ENCODE measurements at places on chromosomes 3 and 15.

DNA sequence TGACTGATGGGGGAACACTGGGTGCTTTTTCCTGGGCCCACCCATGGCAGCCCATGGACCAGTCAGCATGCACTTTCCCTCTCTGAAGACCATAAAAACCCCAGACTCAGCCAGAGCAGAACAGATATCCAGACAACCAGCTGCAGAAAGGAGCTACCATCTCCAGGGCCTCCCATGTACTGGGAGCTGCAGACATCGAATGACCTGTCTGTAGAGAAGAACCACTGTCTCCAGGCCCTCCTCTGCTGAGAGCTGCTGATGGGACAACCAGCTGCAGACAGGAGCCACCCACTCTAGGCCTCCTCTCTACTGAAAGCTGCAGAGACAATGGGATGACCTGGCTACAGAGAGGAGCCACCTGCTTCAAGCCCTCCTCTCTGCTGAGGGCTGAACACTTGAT is 66.6 kb downstream of the PROS1 start:
- no peak for DNase-seq

GRCh38 chr15:60569596-60569995 is 90.7 kb upstream of the ICE2 start:
- no peak for DNase-seq

DNA sequence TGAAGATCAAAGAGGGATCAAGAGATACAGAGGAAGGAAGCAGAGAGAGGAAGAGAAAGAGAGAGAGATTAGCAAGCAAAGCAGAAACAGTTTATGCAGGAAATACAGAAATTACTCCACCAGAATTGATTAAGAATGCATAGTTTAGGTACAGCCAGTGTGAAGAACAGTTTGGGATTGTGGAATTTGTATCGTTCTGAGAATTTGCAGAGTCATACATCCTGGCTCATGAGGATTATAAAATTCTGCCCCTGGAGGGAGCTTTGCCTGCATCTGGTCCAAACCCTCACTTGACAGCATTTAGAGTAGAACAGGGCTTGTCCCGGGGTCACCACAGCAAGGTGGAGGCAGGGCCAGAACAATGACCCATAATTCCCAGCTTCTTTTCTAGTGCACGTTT is 44.1 kb downstream of the MASP1 start:
- no peak for DNase-seq

GRCh38 chr3:48789665-48790064 is 58.0 kb downstream of the PRKAR2A start:
- DNase-seq: no peak

- DNase-seq: no peak
These were observed 55.2 kb upstream of the CHRNA7 start for GRCh38 chr15:31974855-31975829.

- DNase-seq: no peak
These were observed 106.5 kb upstream of the ACP3 start for GRCh38 chr3:132210476-132211346.

GRCh38 chr15:38688761-38689160 is 124.1 kb upstream of the RASGRP1 start:
- peak; percentile 29 for DNase-seq

GRCh38 chr3:13269711-13270378 is 150.3 kb downstream of the NUP210 start:
- no peak for DNase-seq

- no peak for DNase-seq
These were observed 74.7 kb downstream of the DPPA2 start for GRCh38 chr3:109241459-109242186.

DNA sequence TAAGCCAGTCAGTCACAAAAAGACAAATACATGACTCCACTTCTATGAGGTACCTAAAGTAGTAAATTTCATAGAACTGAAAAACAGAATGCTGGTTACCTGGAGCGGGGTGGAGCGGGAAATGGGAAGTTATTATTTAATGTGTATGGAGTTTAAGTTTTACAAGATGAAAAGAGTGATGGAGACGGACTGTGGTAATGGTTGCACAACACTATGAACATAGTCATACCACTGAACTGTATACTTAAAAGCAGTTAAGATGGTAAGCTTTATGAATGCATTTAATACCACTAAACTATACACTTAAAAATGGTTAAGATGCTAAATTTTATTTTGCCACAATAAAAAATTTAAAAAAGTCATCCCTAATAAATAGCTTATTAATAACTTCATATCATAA is 23.2 kb downstream of the SFMBT1 start:
- DNase-seq: no peak

DNA sequence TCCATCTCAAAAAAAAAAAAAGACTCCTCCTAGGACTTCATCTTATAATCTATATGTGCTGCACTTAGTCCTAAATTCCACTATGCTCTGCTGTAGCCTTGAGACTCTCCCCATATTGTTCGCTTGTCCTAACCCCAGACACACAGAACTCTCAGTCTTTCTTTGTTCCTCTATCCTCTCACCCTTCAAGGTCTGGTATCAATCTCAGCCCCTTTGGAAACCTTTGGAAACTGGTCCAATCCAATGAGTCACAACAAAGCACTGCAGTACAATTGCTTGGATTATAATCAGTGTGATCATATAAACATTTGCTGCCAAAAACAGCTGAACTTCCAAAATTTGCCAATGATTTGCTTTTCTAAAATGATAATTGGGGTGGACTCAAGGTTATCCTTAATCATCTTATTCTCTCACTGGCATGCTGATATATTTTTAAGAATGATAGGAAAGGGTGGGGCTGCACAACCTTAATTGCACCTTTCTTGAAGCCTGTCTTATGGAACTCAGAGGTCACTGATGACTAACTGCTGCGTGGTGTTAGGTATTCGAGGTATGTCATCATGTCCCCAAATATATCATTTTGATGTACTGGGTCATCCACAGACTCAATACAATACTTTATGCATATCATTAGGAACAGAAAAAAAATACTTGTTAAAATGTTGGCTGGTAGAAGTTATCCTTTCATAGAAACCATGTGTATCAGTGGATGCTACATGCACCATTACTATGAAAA is 756.7 kb downstream of the NR2F2 start:
- DNase-seq: no peak

DNA sequence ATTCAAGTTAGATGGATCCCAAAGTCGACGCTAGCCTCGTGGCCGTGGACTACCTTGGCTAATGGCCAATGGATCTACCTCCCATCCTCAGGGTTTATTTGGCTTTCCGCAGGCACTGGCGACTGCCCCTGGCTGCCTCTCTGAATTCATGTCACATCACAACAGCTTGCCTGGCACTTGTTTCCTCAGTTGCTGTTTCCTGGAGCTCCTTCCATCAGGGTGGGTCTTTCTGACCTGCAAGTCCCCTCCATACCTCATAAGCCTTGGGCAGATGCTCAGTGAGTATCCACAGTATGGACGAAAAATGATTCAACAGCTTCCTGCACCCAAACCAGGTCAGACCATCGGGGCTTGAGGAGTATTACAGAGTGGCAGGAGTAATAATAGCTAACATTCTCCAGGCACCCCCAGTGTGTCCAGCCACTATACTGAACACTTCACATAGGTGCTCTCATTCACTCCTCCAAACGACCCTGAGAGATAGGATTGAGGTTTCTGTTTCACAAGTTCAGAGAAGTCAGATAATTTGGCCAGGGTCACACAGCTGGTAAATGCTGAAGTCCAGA is 311.5 kb downstream of the TLE3 start:
- no peak for DNase-seq

DNA sequence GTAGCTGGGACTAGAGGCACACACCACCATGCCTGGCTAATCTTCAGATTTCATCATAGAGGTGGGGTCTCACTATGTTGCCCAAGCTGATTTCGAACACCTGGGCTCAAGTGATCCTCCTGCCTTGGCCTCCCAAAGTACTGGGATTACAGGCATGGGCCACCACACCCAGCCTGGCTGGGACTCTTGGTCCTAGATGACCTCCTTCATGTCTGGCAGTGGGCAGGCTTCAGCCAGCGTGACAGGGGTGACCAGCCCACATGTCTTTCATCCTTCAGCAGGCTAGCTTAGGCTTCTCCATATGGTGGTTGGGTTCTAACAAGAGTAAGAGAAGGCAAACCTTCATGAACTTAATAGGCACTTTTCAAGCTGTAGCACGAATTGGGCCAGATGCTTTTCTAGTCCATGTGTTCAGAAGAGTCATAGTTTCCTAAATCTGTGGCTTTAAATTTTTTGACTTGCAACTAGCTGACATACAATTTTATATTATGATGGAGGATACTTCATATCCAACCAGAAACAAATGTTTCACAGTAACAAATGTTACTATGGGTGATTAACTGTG is 7.6 kb downstream of the GPD1L start:
- DNase-seq: no peak

- DNase-seq: no peak
These were observed 273.9 kb downstream of the ABHD5 start for GRCh38 chr3:43964640-43965039.

DNA sequence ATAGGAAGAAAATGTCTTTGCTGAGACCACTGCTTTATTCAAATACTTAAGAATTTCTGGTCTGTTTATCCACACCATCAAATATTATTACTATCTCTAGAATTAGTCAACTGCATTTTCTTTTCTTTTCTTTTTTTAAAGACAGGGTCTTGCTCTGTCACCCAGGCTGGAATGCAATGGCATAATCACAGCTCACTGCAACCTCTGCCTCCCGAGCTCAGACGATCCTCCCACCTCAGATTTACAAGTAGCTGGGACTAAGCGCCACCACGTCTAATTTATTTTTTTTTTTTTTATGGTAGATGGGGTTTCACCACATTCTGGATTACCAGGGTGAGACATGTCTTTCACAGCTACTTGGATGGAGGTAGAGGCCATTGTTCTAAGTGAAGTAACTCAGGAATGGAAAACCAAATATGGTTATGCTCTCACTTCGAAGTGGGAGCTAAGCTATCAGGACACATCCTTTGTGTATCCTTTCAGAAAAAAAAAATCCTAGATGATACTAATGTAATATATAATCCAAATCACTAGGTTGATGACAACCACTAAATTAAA is 52.8 kb downstream of the STAG1 start:
- no peak for DNase-seq

GRCh38 chr3:150083655-150084042 is 113.0 kb upstream of the PFN2 start:
- no peak for DNase-seq

- no peak for DNase-seq
These were observed 4.9 kb downstream of the ACAD11 start for GRCh38 chr3:132654721-132655120.

DNA sequence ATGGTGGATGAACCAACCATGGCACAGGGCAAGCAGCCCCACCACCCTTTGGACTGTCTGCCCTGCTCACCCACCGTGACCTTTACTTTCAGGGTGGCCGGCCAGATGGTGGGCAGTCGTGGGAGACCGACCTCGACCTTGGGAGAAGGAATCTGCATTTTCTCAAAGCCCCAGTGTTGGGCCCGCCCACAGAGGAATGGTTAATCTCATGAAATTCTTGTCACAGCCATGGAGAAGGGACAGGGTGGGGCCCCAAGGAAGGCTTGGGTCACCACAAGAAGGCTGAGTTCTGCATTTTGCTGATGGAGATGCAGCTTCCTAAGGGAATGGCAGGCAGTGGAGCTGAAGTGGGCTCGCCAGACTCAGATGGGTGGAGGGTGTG is 2.9 kb downstream of the PLXND1 start:
- DNase-seq: no peak

- DNase-seq: no peak
These were observed 86.5 kb downstream of the ANKRD28 start for GRCh38 chr3:15711281-15711680.

DNA sequence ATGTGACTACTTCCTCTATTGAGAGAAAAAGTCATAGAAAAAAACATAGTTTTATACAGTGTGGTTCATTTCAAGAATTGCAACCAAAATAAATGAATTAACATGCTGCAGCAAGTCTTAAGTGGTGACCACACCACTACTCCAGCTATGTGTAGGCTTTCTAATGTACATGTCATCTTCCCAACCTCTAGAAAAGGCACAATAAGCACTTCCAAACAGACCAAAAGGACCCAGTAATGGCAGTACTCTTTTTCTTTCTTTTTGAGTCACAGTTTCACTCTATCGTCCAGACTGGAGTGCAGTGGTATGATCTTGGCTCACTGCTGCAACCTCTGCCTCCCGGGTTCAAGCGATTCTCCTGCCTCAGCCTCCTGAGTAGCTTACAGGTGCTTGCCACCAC is 219.3 kb upstream of the KBTBD8 start:
- DNase-seq: no peak

- no peak for DNase-seq
These were observed 94.0 kb downstream of the ETFA start for GRCh38 chr15:76217029-76217881.

GRCh38 chr3:52286777-52287110 is 884 bp upstream of the GLYCTK start:
- no peak for DNase-seq

GRCh38 chr3:11172096-11172690 is 17.9 kb downstream of the HRH1 start:
- no peak for DNase-seq

Measured in stimulated activated CD8-positive, alpha-beta memory T cell treated with anti-CD3 and anti-CD28 coated beads, Interleukin-4, amount 100 ng/mL, for 24 hours (primary cell).